ENCODE measurements at places on chromosomes 6 and 20.

DNA sequence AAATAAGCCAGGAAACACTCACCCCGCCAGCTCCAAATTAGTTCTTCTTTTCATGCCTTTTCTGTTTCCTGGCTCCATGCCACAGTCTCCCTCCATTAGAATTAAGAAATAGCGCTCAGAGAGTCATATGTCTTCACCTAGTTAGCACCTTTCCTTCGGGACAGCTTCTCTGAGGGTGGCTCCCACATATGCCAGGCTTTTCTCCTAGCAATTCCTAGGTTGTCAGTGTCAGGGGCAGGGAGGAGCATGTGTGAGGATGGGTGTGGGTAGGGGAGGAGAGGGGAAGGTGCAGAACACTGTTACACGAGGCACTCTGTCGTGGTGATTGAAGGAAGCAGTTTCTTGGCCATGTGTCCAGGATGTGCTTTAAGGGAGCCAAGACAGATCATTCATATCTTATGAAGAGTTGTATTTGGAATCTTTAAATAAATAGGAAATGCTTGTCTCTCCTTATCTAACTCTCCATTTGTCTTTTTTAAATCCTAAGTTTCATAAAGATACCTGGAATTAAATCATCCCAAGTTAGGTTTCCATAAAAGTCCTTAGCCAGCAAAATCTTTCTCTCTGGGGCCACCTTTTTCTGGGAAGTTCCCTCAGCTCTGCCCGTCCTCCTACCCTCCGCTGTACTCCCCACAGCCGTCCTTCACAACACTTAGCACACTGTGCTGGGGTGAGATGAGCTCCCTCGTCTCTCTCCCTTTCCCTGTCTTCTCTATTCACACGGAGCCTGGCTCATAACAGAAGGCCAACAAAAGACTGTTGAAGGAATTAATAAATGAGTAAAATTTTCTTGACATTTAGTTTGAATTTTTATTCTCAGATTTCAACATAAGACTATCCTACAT, 361.0 kb downstream of the CD83 start:
- DNase-seq: no peak

GRCh38 chr20:7637184-7637583, 303.1 kb downstream of the HAO1 start:
- DNase-seq: no peak

DNA sequence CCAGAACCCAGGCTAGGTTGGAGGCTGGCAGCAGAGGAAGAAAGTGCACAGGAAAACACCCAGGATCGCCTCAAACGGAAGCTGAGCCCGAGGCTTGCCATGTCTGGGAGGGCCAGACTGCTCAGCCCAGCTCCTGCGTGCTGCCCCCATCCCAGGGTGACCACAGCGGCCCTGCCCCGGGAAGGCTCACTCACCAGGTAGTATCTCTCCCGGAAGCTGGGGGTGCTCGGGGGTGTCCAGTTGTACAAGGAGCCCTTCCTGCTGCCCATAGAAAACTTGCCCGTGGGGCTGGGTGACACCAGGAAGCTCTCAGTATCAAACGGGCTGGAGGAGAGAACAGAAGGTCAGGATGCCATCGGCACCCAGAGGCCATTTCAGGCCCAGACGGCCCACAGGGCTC, 86.9 kb downstream of the RIPOR3 start:
- DNase-seq: no peak

DNA sequence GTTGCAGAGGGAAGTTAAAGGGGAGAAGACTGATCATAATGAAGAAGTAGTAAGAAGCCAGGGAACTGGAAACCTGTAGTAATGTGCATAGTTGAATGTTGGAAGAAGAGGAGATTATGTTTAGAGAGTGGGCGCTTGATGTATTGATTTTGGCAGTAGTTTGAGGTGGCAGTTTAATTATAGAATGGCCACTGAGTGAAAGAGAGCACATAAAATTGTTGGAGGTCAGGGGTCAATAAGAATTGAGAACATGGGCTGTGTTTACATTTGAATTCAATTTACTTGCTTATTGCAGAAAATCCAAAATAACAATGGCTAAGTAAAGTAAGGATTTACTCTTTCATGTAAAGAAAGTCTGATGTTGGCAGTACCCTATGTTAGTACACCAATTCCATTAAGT, 15.7 kb downstream of the VTA1 start:
- no peak for DNase-seq

GRCh38 chr20:48178633-48179032, 393.4 kb upstream of the SULF2 start:
- no peak for DNase-seq

GRCh38 chr20:64153410-64153809, 10.8 kb upstream of the MYT1 start:
- DNase-seq: no peak

GRCh38 chr6:112184951-112185350, 69.4 kb downstream of the LAMA4 start:
- no peak for DNase-seq

- peak; percentile 76 for DNase-seq
Measured at GRCh38 chr20:64038565-64039292, 2.7 kb downstream of the C20orf204 start.

GRCh38 chr20:59007665-59008511, 834 bp upstream of the CTSZ start:
- DNase-seq: peak; percentile 71

GRCh38 chr20:57583289-57584257, 22.7 kb downstream of the PCK1 start:
- no peak for DNase-seq

- DNase-seq: no peak
Measured at GRCh38 chr6:135854799-135855198, 3.3 kb downstream of the PDE7B start.

DNA sequence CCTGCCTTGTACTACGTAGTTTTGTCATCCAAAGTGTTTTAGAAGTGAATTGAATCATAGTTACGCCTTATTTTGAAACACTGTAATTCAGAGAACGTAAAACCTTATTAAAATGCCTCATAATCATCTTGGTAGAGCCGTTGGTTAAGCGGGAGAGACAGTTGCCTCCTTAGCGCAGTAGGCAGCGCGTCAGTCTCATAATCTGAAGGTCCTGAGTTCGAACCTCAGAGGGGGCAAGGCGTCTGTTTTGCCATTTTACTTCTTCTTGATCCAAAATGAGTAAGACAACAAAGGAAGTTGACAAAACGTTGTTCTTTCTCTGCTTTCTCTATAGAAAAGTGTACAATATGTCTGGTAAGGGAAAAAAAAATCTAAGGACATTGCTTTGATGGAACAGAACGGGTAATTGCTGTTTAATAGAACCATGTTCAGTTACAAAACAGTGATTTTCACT, 20.7 kb upstream of the TRIM27 start:
- DNase-seq: peak; percentile 34

- DNase-seq: peak; percentile 28
Measured at GRCh38 chr6:151154418-151154817, 85.3 kb upstream of the AKAP12 start.

- DNase-seq: peak; percentile 58
Measured at GRCh38 chr20:49893242-49894072, 21.9 kb downstream of the SPATA2 start.

DNA sequence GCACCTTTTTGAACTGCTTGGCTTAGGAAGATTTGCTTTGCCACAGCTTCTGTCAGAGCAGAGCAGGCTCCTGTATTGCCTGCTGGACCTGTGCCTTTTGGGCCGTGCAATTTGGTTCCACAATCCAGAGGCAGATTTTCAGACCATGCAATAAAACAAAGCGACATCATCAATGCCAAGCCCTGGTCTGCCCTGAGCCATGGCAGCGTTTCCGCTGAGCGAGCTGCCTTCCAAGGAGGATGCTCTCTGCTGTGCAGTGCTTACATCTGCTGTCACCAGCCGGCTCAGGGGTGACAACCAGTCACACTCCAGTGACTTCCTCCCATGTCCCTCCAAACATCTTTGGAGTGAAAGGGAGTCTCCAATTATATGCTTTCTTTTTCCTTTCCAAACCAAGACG, 282.2 kb downstream of the CDH26 start:
- DNase-seq: no peak

GRCh38 chr6:75460681-75461080, 32.9 kb downstream of the FILIP1 start:
- DNase-seq: no peak

GRCh38 chr20:47241345-47241781, 115.1 kb downstream of the ZMYND8 start:
- DNase-seq: no peak

- DNase-seq: no peak
Measured at GRCh38 chr6:169665289-169665688, 36.5 kb downstream of the WDR27 start.

GRCh38 chr6:52418606-52419005, 1.5 kb upstream of the EFHC1 start:
- DNase-seq: no peak

DNA sequence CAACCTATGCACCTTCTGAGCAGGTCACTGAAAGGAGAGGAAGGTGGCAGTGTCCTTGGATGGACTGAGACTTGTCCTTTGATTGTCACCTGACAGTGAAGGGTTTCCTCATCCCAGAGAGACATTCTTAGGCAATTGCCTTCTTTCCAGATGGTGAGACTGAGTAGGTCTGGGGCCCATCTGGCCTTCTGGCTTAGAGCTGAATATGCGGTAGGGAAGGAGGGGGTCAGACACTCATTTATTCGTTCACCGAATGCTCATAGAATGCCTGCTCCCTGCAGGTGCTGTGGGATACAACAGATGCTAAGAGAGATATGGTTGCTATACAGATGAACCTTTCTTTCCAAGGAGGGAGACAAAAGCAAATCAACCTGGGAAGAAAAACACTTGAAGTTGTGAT, 76.8 kb downstream of the BMP6 start:
- DNase-seq: no peak
